ENCODE measurements at places on chromosomes 1 and 21. TPM values are rescaled to one million over a fixed set of nuclear protein-coding genes. Genes with fewer than 3 reads are reported as not detected.

The CDCA8 gene
- 47.7 TPM for total RNA-seq

DNA sequence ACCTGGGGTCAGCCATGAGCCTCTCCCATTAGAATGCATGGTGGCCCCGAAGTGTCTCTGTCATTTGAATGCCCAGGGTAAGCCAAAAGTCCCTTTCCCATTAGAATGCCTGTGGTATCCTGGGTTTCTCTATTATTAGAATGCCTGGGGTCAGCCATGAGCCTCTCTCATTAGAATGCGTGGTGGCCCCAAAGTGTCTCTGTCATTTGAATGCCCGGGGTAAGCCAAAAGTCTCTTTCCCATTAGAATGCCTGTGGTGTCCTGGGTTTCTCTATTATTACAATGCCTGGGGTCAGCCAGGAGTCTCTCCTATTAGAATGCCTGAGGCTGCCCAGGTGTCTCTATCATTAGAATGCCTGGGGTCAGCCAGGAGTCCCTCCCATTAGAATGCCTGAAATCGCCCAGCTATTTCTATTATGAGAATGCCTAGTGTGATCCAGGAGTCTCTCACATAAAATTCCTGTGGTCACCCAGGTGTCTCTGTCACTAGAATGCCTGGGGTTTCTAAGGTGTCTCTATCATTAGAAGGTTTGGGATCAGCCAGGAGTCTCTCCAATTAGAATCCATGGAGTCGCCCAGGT is 65.5 kb downstream of the RNF187 start:
- no peak for DNase-seq

GRCh38 chr1:223652436-223652941 is 13.0 kb downstream of the CAPN8 start:
- DNase-seq = no peak

The SDHC gene
- 193 TPM for total RNA-seq

- peak; percentile 84 for DNase-seq
These were observed 6.7 kb upstream of the RNASEL start for GRCh38 chr1:182595641-182596240.

The STXBP3 gene
- 26.1 TPM for total RNA-seq

DNA sequence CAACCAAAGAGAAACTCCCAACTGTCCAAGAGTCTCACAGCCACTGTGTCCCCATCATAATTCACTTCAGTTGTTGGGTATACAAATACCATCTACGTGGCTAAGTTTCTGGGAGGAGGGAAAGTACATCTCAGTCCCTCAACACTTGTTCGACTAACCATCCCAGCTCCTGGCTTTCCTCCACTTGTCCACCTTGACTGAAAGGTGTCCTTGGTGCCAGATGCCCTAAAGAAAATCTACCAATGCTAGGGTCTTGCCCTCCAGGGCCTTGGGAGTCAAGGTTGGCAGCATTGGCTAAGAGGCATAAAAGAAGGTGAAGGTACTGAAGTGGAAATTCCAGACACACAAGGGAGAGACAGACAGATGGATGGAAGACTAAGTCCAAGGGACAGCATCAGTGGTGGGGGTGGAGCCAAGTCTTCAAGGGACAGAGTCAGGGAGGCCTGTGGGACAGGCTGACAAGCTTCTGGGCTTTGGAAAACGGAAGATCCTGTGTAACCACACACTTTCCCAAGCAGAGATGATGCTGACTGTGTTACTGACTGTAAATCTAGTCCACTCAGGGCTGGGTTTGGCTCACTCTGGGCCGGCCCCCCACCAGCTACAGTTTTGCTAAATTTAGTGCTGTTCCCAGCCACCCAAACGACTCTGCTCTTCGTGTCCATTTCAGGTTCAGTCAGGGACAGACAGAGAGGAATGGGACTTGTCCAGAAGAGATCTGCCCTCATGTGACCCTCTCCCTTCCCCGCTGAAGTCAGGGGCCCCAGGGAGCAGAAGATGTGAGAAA is 60.1 kb downstream of the CD34 start:
- DNase-seq = no peak

The PLA2G2F gene
- total RNA-seq = not detected

- DNase-seq = no peak
These were observed 18.0 kb upstream of the ZNF678 start for GRCh38 chr1:227545361-227545760.

GRCh38 chr1:60699325-60699724 is 383.0 kb upstream of the NFIA start:
- no peak for DNase-seq

- no peak for DNase-seq
These were observed 205.7 kb upstream of the RRP15 start for GRCh38 chr1:218079347-218079746.

DNA sequence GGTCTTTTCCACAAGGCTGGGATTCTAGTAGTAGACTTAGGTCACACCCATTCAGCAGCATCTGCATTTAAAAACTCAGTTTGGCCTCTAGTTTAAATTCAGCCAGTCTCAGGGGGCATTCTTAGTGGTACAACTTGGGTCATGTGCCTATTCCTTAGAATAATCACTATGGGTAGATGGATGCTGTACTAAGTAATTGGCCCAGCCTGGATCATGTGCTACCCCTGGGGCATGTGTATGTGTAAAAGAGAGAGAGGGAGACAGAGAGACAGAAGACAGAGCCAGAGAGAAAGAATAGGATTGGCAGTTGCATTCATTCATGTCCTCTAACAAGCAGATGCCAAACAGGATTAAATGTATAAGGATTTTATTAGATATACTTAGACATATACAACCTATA is 13.6 kb upstream of the SYT14 start:
- DNase-seq = no peak

GRCh38 chr1:2452932-2453315 is 23.2 kb upstream of the PLCH2 start:
- DNase-seq = no peak

DNA sequence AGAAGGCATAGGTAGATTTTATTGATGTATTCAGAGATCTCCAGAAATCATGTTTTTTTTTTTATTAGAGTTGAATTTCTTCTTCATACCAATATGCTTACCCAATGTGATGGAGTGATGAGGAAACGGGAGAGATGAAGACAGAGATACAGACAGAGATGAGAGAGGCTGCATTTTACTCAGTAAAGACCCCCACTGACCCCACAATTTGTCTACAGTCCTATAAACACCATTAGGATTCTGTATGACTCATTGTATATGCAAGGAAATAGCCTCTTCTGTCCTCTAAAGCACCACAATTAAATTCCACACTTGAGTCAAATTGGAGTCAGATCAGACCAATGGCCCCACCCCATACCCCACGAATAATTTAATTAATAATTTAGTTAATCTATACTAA is 44.0 kb downstream of the RUNX1 start:
- no peak for DNase-seq

The MROH9 gene
- not detected for total RNA-seq

GRCh38 chr1:42940851-42941639 is 17.6 kb downstream of the SLC2A1 start:
- no peak for DNase-seq

GRCh38 chr1:107138767-107139445 is 1.9 kb upstream of the NTNG1 start:
- no peak for DNase-seq

- DNase-seq = no peak
These were observed 414.2 kb downstream of the KCNT2 start for GRCh38 chr1:196193896-196194559.

The ST3GAL3 gene
- 8.6 TPM for total RNA-seq

DNA sequence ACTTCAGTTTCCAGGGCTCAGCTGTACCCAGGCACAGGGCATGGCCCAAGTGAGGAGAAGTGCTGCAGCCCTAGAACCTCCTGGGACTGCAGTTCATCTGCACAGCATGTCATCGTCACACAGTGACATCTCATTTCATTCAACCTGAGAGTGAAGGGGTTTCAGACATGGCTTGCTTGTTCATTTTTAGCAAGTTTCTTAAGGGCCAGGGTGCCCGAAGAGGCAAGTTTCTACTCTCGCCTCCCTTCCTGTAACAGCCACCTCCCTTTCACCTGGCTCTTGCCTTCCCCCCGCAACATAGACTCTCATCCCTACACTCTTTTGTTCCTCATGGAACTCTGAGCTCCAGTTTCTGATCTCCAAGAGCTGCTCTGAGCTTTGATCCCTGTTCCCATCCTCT is 108.1 kb downstream of the C1orf21 start:
- no peak for DNase-seq

DNA sequence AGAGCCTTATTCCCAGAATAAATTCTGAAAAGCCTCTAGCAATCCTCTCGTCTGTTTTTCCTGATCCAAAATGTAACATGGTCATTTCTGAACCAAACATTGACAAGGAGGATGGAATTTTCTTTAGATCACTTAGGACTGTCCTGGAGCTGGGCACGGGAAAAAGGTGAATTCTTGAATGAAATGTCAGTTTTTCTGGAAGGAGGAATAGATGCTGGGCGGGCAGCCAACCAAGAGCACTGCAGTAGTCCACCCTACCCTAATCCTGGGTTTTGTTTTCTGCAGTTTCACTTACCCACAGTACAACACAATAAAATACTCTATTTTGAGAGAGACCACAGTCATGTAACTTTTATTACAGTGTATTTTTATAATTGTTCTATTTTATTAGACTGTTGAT is 20.9 kb downstream of the RIT1 start:
- DNase-seq = no peak

The NTPCR gene
- 109 TPM for total RNA-seq

The ZNHIT6 gene
- total RNA-seq = 14.3 TPM

DNA sequence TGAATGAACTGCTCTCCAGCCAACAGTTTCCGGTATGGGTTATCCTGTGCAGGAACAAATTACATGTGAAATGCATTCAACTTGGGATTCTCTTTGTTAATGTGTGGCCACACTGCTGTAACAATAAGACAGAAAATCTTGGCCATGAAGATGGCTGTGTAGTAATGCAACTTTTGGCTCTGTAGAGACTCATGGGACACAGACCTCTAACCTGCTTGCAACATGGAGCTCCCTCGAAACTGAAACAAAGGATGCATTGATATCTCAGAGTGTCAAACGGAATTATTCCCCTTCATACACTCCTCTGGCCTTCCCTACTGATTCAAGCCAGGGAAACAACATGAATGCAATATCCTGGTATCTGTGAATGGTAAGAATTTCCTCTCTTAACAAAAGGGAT is 559.3 kb upstream of the ZRANB2 start:
- no peak for DNase-seq

GRCh38 chr1:205472737-205473441 is 17.0 kb upstream of the BLACAT1 start:
- DNase-seq = no peak

DNA sequence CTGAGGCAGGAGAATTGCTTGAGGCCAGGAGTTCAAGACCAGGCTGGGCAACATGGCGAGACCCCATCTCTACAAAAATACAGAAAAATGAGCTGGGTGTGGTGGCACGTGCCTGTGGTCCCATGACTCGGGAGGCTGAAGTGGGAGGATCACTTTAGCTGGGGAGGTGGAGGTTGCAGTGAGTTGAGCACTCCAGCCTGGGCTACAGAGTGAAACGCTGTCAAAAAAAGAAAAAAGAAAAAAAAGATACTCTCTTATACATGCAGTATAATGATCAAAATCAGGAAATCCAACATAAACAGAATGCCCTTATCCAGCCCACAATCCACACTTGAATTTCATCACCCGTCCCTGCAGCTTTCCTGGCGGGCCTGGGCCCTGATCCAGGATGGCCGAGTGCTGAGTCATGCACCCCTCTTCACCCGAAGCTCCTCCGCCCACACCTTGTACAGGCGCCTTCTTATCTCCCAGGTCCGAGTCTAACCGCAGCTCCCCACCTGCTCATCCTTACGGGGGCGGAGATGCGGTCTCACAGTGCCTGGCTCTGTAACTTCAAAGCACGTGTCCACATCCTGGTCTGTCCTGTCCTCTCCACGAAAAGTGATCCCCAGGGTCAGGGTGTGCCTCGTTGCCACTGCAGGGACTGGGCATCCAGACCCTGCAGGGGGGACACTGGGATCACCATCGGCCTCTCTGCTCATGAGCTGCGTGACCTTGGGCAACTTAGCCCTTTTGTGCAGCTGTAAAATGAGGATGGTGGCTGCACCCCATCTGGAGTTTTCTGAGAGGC is 120.2 kb upstream of the SLC45A1 start:
- DNase-seq = no peak

The PHLDA3 gene
- 59.7 TPM for total RNA-seq

The BRDT gene
- 0.13 TPM for total RNA-seq

- no peak for DNase-seq
These were observed 9.1 kb upstream of the MTF1 start for GRCh38 chr1:37868466-37868865.

- DNase-seq = no peak
These were observed 15.4 kb downstream of the COL18A1 start for GRCh38 chr21:45420061-45421041.
